HT1080 (cell line): ENCODE measurements at places on chromosomes 12 and 14. TPM values are rescaled to one million over a fixed set of nuclear protein-coding genes. Genes with fewer than 3 reads are reported as not detected.

Gene RHEBL1
- total RNA-seq: 5.1 and 5.2 TPM in 2 replicates

Gene KLRG1
- total RNA-seq: 2.3 and 5.1 TPM in 2 replicates

Gene ALDH6A1
- total RNA-seq: 1.4 TPM in 2 replicates

Gene RAB35
- total RNA-seq: 53.9 and 79.2 TPM in 2 replicates

Gene CCDC197
- total RNA-seq: not detected in 2 replicates

Gene DEGS2
- not detected in 2 replicates for total RNA-seq

Gene TNFRSF1A
- total RNA-seq: 124 and 209 TPM in 2 replicates

Gene DIO3
- not detected in 2 replicates for total RNA-seq

Gene DPPA3
- total RNA-seq: not detected in 2 replicates

Gene GLIPR1L1
- not detected in 2 replicates for total RNA-seq

Gene AQP6
- total RNA-seq: not detected in 2 replicates

Gene DGLUCY
- 24.9 and 26.4 TPM in 2 replicates for total RNA-seq

Gene BDKRB1
- 0.43 TPM in 1 of 2 replicates, not detected in the other for total RNA-seq

Gene NRXN3
- total RNA-seq: 0.67 and 1.2 TPM in 2 replicates

Gene FAM90A1
- not detected in 2 replicates for total RNA-seq

Gene ZFYVE21
- total RNA-seq: 30.0 and 45.3 TPM in 2 replicates

Gene CLEC4C
- total RNA-seq: not detected in 2 replicates

Gene DACT1
- total RNA-seq: 0.30 TPM in 1 of 2 replicates, not detected in the other

Gene RFLNA
- total RNA-seq: 0.03 TPM in 1 of 2 replicates, not detected in the other

Gene AMHR2
- 0.27 TPM in 1 of 2 replicates, not detected in the other for total RNA-seq

Gene TEX52
- not detected in 2 replicates for total RNA-seq

Gene SLCO1B1
- total RNA-seq: 0.07 TPM in 1 of 2 replicates, not detected in the other

Gene TAS2R8
- total RNA-seq: not detected in 2 replicates

Gene KRT73
- total RNA-seq: not detected in 2 replicates

Gene RPS6KA5
- total RNA-seq: 3.0 and 3.6 TPM in 2 replicates

Gene RNU4-1
- not detected in 2 replicates for total RNA-seq

Gene CELA1
- total RNA-seq: not detected in 2 replicates

Gene FITM1
- total RNA-seq: 0.63 TPM in 1 of 2 replicates, not detected in the other

Gene GPX2
- total RNA-seq: not detected in 2 replicates

Gene RASSF9
- total RNA-seq: 0.03 and 0.21 TPM in 2 replicates

Gene SLC25A47
- 0.37 TPM in 1 of 2 replicates, not detected in the other for total RNA-seq

Gene OR6C2
- not detected in 2 replicates for total RNA-seq

Gene ATN1
- 6.6 and 11.6 TPM in 2 replicates for total RNA-seq

Gene NTF3
- not detected in 2 replicates for total RNA-seq

Gene OR10A7
- not detected in 2 replicates for total RNA-seq

Gene DNAH10
- total RNA-seq: 0.14 TPM in 1 of 2 replicates, not detected in the other

Gene KRT74
- total RNA-seq: not detected in 2 replicates

Gene ANKRD33
- not detected in 2 replicates for total RNA-seq

Gene CPNE8
- total RNA-seq: 14.1 and 17.3 TPM in 2 replicates

Gene ASPG
- total RNA-seq: not detected in 2 replicates

Gene ANO4
- 0.26 TPM in 1 of 2 replicates, not detected in the other for total RNA-seq
